Small intestine (tissue), 16 donors: ENCODE measurements at places on chromosomes 6 and 20.
A peak's percentile ranks its signal among the peaks of the same experiment; 100 is the strongest.

GRCh38 chr6:167487749-167488664 lies 163.1 kb downstream of the TTLL2 start:
- no peak overlapping the region for H3K27ac ChIP-seq
- H3K4me1 ChIP-seq = no peaks in the 10 kb centered on the region
- DNase-seq = no peak
- H3K27me3 ChIP-seq = no peaks in the 10 kb centered on the region
- no peaks in the 10 kb centered on the region for H3K36me3 ChIP-seq

GRCh38 chr6:13920552-13920951 lies 4.2 kb upstream of the RNF182 start:
- no peak overlapping the region for H3K4me3 ChIP-seq
- no peaks in the 10 kb centered on the region for H3K36me3 ChIP-seq
- H3K27ac ChIP-seq = no peak overlapping the region
- peaks cover 15% of the 10 kb centered on the region for H3K27me3 ChIP-seq
- H3K4me1 ChIP-seq = peaks cover 6% of the 10 kb centered on the region

GRCh38 chr6:3289664-3290055 lies 30.9 kb downstream of the PSMG4 start:
- H3K36me3 ChIP-seq = peaks cover 11% of the 10 kb centered on the region
- no peak overlapping the region for H3K27ac ChIP-seq
- H3K27me3 ChIP-seq = peaks cover 3% of the 10 kb centered on the region
- DNase-seq = no peak
- no peak overlapping the region for H3K4me3 ChIP-seq

DNA sequence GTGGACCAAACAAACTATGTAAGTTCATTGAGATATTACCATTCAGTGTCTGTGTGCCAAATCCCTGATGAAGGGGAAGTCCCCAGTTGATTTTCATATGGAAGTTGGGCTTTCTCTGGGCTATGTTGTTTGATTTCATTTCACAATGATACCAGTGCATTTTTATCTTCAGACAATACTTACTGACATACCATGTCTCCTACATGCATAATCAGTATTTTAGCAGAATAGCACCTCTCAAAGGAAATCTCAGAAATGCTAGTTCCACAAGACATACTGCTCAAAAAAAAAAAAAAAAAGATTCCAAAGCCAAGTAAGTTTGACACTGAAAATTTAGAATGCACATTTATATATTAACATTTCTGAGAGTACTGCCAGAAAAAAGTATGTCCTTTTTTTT lies 168.8 kb upstream of the RNF217 start:
- no peak for DNase-seq
- no peak overlapping the region for H3K27ac ChIP-seq
- H3K4me3 ChIP-seq = no peak overlapping the region
- H3K27me3 ChIP-seq = no peaks in the 10 kb centered on the region
- H3K4me1 ChIP-seq = no peaks in the 10 kb centered on the region

GRCh38 chr6:4914420-4915159 lies 89.2 kb downstream of the RPP40 start:
- H3K27ac ChIP-seq = no peak overlapping the region
- H3K4me1 ChIP-seq = peaks cover 9% of the 10 kb centered on the region
- DNase-seq = no peak
- no peaks in the 10 kb centered on the region for H3K27me3 ChIP-seq
- no peaks in the 10 kb centered on the region for H3K36me3 ChIP-seq

DNA sequence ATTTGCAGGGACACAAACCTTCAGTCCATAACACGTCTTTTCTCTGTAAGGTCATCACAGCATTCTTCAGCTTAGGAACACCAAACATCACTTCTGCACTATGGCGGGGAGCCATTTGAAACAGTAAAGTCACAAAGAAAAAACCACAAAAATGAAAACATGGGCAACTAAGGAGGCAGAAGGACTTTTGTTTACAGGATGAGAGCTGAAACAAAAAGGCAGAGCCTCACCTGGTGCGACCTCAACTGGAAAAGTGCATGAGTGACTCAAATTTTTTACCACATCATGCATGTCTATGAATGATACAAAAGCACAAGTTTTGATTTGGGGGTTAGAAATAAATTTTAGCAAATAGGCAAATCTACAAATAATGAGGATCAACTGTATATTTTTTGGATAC lies 68.2 kb upstream of the TNFAIP3 start:
- no peak overlapping the region for H3K4me3 ChIP-seq
- peaks cover 55% of the 10 kb centered on the region for H3K4me1 ChIP-seq
- H3K27ac ChIP-seq = peak overlapping the region; percentile 10
- no peak for DNase-seq

- DNase-seq = no peak
- H3K27ac ChIP-seq = no peak overlapping the region
- H3K36me3 ChIP-seq = peaks cover 11% of the 10 kb centered on the region
- no peaks in the 10 kb centered on the region for H3K4me1 ChIP-seq
Measured at GRCh38 chr6:56459030-56459805, 183.5 kb downstream of the DST start.
